H54 (cell line): ENCODE measurements at places on chromosomes 3 and 15.

GRCh38 chr15:74399511-74400312, 32.3 kb upstream of the CYP11A1 start:
- no peak for DNase-seq

- DNase-seq: no peak
Measured at GRCh38 chr15:71083349-71083748, 31.9 kb upstream of the THSD4 start.

GRCh38 chr3:105538483-105538882, 171.8 kb downstream of the ALCAM start:
- DNase-seq: no peak

- DNase-seq: no peak
Measured at GRCh38 chr3:37594873-37595783, 266.6 kb upstream of the CTDSPL start.
